ENCODE measurements at places on chromosomes 7 and 10.

DNA sequence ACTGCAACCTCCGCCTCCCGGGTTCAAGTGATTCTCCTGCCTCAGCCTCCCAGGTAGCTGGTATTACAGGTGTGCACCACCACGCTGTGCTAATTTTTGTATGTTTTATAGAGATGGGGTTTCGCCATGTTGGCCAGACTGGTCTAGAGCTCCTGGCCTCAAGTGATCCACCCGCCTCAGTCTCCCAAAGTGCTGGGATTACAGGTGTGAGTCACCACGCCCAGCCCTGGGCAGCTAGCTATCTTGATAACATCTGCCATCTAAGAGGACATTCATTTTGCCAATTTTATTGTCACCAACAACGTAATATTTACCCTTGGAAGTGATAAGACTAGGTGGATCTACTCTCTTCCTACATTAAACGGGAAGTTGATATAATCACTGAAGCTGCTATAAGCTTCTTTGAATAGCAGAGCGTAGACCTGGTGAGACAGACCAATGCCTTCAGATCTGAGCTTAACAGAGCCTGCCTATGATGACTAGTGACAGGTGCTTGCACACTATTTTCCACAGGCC, 39.7 kb upstream of the SLC35B4 start:
- DNase-seq, result no peak

GRCh38 chr7:53191191-53191695, 155.8 kb downstream of the POM121L12 start:
- no peak for DNase-seq

GRCh38 chr10:10138685-10139084, 879.0 kb upstream of the CELF2 start:
- no peak for DNase-seq

DNA sequence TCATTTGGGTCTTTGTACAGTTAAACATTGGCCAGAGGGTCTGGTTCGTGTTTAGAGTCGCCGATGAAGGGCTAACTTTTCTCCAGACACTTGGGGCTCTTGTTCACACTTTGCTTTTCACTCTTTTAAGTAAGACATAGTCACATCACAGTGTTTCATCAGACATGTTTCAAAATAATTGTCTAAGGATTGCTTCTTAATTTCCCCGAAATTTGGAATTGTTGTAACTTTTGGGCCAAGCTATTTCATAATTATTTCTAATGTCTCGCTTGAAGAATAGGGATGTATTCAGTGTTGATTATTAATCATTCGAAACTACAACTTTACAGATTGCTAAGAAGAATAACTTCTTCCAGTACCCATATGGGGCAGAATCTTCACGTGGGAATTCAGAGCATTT, 92.8 kb downstream of the TCF7L2 start:
- no peak for DNase-seq

DNA sequence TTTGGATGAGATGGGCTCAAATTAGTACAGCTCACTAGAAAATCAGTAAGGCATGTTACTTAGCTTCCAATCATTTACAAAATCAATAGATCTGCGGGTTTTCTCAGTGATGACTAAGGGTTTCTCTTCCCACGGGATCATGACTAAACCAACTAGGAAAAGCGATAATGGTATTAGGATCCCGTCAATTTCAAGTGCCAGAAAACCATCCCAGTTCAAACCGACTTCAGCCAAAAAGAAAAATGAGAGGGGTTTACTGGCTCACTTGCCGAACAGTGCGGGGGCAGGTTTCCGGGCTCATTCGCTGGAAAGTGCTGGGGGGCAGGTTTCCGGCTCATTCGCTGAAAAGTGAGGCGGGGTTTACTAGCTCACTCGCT, 62.1 kb upstream of the LYZL2 start:
- no peak for DNase-seq

DNA sequence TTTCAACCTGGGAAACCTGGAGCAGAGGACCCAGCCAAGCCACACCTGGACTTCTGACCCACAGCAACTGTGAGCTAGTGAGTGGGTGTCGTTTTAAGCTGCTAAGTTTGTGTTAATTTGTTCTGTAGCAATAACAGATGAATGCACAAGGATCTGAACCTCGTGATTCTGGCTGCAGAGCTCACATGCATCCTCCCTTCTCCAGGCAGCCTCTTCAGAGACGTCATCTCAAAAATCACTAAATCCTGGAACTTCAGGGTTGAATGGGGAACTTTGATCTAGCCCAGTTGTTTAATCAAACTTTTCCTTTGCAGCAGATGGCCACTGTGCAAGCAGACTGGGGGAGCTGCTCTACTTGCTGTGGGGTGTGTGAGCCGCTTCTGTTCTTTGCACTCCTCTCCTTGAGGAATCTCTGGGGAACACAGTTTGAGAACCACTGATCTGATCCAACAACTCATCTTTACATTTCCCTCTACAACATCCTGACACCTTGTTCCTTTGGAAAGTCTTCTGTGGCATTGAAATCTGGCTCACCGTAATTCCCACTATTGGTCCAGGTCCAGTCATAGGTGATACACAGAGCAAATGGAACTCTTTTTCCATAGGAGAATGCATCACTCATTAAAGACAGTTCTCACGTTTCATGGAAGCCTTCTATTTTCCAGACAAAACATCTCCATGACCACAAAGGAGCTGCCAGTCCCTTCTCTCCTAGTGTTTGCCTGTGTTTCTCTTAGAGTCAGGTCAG, 90.3 kb downstream of the CHN2 start:
- no peak for DNase-seq

GRCh38 chr10:119140603-119141245, 24.8 kb downstream of the SFXN4 start:
- no peak for DNase-seq
